Regular cardiac myocyte (primary cell): ENCODE measurements at places on chromosomes 3 and 15. TPM values are rescaled to one million over a fixed set of nuclear protein-coding genes. Genes with fewer than 3 reads are reported as not detected.

Gene TMCO5A
- total RNA-seq: not detected in 2 replicates

Gene SPTSSB
- under 0.01 TPM in 1 of 2 replicates, not detected in the other for total RNA-seq

Gene KCNAB1
- 0.19 and 4.8 TPM in 2 replicates for total RNA-seq

Gene CAMP
- not detected in 2 replicates for total RNA-seq

Gene TPRA1
- total RNA-seq: 35.7 and 60.0 TPM in 2 replicates

Gene HYAL2
- total RNA-seq: 60.6 and 83.6 TPM in 2 replicates

Gene LAMB2
- total RNA-seq: 360 and 613 TPM in 2 replicates

Gene MINAR1
- 0.38 and 0.56 TPM in 2 replicates for total RNA-seq

Gene UROC1
- total RNA-seq: not detected in 2 replicates

Gene CCR9
- total RNA-seq: not detected in 2 replicates

Gene TMEM212
- not detected in 2 replicates for total RNA-seq

Gene C3orf85
- not detected in 2 replicates for total RNA-seq

Gene OIP5
- total RNA-seq: 2.3 and 14.6 TPM in 2 replicates

Gene PDCD6IP
- 145 and 260 TPM in 2 replicates for total RNA-seq

Gene SLC2A2
- total RNA-seq: not detected in 2 replicates

Gene FRMD4B
- 0.85 and 3.6 TPM in 2 replicates for total RNA-seq

Gene IL17RB
- total RNA-seq: under 0.01 TPM in 1 of 2 replicates, not detected in the other

Gene PIF1
- 6.8 and 9.2 TPM in 2 replicates for total RNA-seq

Gene IGSF11
- total RNA-seq: 0.56 TPM in 1 of 2 replicates, not detected in the other

Gene CEP19
- 3.3 and 5.1 TPM in 2 replicates for total RNA-seq

Gene PLCL2
- 11.1 and 14.7 TPM in 2 replicates for total RNA-seq

Gene SENP8
- 2.0 and 2.3 TPM in 2 replicates for total RNA-seq

Gene FILIP1L
- total RNA-seq: 11.7 and 34.1 TPM in 2 replicates

Gene ADAMTS7
- total RNA-seq: 12.8 and 18.6 TPM in 2 replicates

Gene CPN2
- total RNA-seq: not detected in 2 replicates

Gene MANF
- total RNA-seq: 196 and 305 TPM in 2 replicates

Gene LRTM1
- not detected in 2 replicates for total RNA-seq

Gene INSYN1
- total RNA-seq: 1.5 and 1.7 TPM in 2 replicates

Gene HCLS1
- total RNA-seq: 0.77 and 1.7 TPM in 2 replicates

Gene WDR49
- under 0.01 TPM in 1 of 2 replicates, not detected in the other for total RNA-seq

Gene AGBL1
- total RNA-seq: not detected in 2 replicates

Gene GOLGA8N
- total RNA-seq: 1.3 and 9.3 TPM in 2 replicates

Gene GOLGA8M
- 0.19 and 0.56 TPM in 2 replicates for total RNA-seq

Gene NR2E3
- total RNA-seq: 0.38 TPM in 1 of 2 replicates, not detected in the other

Gene CIB2
- 1.7 and 1.9 TPM in 2 replicates for total RNA-seq

Gene STRC
- 0.28 TPM in 1 of 2 replicates, not detected in the other for total RNA-seq

Gene ESYT3
- 0.19 and 1.4 TPM in 2 replicates for total RNA-seq

Gene TRAT1
- not detected in 2 replicates for total RNA-seq

Gene ITIH3
- 0.19 and 0.85 TPM in 2 replicates for total RNA-seq

Gene CEMIP
- total RNA-seq: 72.9 and 1,057 TPM in 2 replicates

Gene FGD5
- total RNA-seq: 0.58 and 0.85 TPM in 2 replicates
